ENCODE measurements at places on chromosomes 6 and 20.

DNA sequence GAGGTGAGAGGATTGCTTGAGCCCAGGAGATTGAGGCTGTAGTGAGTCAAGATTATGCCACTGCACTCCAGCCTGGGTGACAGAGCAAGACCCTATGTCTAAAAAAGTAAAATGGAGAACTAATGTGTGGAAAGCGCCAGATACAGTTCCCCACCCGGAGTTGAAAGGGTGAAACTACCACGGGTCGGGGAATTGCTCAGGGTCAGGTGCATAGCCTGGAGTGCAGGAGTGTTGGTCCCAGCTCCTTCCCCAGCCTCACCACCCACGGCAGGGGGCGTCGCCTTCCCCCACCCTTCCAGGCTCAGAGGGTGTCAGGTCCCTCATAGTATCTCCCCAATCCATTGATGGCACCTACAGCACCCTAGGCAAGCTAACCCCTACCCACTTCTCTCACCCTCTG lies 26.1 kb downstream of the C20orf203 start:
- DNase-seq, result no peak

DNA sequence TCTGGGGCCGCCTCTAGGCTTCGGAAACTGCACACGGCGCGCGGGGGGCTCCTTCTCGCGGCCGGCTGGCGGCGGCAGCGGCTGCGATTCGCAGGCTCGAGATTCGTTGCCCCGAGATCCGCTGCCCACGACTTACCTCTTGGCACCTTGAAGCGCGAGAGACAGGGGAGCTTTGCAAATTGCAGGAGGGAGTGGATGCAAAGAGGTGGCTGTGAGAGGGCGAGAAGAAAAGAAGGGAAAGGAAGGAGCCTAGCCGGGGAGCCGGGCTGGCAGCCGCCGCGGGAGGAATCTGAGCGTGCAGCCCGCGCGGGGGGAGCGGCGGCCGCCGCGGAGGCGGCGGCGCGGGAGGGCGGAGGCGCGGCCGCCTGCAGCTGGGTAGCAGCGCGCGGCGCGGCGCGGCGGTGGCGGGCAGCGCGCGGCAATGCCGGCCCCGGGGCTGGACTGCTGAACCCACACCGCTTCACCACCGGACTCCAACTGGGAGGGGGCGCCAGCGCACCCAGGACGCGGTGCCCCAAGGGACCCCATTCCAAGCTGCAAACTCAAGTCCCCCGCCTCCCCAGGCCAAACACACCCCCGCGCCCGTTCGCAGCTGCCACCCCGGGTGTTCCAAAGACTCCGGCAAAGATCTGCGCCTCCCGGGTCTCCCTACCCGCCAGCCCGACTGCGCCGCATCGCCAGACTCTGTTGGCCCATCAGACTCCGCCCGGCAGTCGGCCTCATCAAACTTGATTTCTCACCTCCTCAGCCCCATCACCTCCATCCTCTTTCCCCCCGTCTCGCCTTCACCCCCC lies 44.2 kb upstream of the SUPT3H start:
- DNase-seq, result peak; percentile 72

DNA sequence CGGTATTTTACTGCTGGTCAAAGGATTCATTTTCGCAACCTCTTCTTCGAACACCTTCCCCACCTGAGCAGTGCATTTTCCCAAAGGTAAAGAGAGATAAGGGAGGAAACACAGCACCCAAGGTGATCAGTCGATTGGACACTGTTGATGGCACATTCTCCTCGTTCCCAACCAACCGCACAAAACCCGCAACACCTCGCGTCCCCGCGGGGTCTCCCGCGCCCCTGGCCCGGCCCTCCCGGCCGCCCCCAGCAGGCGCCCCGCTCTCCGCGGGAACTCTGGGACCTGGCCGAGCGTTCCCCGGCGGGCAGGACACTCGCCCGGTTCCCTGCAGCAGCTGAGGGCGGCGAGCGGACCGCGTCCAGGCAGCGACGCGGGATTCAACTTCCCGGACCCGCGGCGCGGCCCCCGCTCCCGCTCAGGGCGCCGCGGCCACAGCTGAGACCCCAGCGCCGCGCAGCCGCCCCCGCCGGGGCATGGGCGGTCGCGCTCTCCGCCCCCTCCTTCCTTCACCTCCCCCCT lies 506 bp downstream of the RGS17 start:
- peak; percentile 33 for DNase-seq

DNA sequence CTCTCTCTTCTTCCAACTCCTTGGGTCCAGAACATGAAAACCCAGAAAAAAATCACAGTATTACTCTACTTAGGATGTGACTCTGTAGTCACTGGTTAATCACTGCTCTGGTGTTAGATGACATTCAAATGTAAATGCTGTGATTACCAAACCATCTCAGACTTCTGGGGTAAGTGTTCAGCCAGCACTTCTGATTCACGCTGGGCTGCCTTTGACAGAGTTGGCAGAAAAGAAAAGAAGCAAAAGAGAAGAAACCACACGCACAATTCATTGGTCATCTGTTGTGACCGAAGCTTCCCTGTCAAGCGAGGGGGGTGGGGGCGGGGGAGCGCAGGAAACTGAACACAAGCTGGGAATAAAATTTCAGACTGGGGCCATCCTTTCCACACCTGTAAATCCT lies 82.7 kb downstream of the PSMG4 start:
- DNase-seq, result no peak

DNA sequence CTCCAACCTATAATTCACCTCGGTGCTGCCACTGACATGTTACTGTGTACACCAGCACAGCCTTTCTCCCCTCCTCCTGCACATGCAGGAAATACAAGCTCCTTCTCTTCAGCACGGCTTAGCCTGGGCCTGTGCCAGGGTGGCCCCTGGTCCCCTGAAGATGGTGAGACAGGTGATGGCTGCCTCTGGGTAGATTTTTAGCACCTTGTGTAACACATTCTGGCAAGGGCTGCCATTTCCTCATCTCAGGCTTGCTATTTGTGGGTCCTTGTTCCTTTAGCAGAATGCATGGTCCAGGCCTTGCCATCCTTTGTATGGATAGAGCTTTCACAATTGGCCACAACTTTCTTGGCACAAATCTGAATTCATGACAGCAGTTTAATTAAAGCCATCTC lies 151.3 kb downstream of the CDC5L start:
- DNase-seq, result no peak

- no peak for DNase-seq
Observed at GRCh38 chr6:111788379-111789276, 84.6 kb downstream of the FYN start.

DNA sequence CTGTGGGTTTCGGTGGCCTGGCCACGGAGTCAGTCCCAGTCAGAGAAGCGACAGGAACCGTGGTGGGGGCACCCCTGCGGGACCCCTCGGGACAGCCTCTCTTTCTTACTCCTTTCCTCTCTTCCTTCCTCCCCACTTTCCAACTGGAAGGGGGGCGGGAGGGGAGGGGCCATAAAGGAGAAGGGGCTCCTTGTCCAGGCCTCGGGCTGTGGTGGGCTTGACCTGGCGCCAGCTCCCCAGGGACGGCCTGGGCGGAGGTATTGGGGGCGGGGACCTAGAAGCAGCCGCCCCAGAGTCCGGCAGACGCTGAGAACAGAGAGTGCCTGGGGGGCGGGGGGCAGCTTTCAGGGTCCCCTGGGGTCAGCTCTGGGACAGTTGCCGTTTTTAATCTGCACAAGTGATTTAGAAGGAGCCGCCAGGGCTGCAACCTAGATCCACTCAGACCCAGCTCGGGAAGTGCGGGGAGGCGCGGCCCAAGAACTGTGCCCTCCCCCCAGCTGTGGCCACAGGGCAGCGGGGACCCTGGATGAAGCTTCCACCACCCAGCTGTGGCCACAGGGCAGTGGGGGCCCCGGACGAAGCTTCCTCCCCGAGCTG lies 6.4 kb upstream of the ABHD16B start:
- peak; percentile 80 for DNase-seq

- DNase-seq, result no peak
Observed at GRCh38 chr20:8571611-8572010, 439.5 kb downstream of the PLCB1 start.

DNA sequence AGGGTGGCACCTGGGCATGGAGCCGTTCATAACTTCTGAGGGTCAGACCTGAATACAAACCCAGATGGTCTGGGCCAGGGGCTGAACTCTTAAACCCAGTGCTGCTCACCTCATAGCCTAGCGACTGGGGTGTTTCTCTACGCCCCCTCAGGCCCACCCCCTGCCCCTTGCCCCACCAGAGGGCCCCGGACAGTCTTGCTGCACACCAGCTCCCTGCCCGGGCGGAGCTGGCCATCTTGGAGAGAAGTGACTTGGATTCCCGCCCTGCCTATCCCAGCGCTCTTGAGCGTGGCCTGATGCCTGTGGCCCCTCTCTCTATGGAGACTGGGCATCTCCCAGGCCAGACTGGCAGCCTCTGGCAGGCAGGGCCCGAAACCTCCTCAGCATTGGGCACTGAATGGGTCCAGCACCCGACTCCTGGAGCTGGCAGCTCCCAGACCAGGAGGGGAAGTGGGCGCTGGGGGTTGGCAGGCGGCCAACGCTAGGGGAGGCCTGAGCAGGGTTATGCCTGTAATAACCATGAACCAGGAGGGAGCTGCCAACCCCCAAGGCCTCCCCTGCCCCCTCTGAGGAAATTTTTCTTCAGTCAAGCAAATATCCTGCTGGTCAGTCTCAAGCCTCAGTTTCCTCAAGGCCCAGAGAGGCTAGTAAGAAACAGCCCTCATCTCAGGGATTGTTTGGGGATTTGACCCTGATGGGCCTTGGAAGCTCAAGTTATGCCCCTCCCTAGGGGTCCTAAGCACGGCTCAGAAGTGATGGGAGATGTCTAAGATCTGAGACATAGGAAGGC lies 169.5 kb downstream of the VEGFA start:
- DNase-seq, result no peak

- no peak for DNase-seq
Observed at GRCh38 chr6:149935246-149935645, 6.6 kb upstream of the ULBP2 start.

DNA sequence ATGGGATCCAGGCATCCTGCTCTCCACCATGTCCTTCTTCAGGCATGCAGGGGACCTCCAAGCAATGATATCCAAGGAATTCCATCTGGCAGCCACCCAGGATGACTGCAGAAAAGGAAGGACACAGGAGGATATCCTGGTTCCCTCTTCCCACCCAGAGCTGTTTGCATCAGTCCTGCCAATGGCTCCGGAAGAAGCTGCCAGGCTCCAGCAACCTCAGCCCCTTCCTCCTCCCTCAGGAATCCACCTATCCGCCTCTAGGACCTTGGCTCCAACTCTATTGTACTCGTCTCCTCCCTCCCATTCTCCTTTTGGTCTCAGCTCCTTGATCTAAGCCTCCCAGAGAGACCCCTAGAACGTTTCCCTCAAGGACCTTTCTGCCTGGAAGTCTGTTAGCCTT lies 733 bp upstream of the PSORS1C2 start:
- no peak for DNase-seq

GRCh38 chr6:112253841-112254816 lies at the start of gene LAMA4:
Gene LAMA4 (minus strand): TSS chr6:112254567. CDS start chr6:112254150, 417 bp downstream.
- DNase-seq, result peak; percentile 79

DNA sequence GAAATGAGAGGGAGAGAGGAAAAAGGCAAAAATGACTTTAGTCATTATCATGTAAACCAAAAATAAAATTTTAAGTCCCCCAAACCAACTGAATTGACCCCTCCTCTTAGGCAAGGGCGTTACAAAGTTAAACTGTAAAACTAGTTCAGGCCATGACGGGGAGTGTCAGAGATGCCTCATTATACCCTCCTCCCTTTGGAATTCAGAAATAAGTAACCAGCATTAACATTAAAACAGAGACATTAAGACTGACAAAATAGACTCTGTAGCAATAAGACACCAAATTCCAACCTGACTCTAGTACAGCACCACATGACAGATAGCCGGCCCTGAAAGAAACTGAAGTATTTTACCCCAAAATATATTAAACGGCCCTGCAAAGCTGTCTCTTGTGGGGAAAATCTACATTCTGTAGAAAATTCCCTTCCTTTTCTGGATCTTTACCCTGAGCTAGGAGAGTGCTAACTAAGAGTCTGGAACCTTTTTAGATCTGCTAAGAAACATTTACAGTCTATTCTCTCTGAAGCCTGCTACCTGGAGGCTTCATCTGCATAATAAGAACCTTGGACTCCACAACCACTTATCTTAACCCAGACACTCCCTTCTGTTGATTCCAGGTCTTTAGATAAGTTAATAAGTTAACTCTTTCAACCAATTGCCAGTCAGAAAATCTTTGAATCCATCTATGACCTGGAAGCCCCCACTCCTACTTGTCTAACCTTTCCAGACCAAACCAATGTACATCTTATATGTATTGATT lies 150.7 kb downstream of the PKHD1 start:
- DNase-seq, result no peak

DNA sequence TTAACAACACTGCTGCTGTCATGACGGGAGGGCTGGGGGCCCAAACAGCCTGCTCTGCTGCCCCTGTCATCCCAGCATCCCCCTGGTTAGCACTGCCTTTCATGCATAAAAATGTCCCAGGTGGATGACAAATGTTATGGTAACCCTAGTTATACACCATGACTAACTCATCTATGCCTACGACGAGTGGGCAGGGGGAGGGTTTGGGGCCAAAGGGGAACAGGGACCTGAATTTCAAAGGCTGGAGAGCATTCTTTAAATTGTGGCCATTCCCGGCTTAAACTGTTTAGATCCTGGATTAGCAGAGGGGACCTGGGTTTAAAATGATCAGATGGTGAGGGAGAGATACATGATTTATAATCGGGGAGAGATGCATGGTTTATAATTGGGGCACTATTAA lies 24.4 kb downstream of the GNAS-AS1 start:
- no peak for DNase-seq

All from left ventricle myocardium superior (tissue), 1 donor.